ENCODE measurements at places on chromosomes 1 and 21.

GRCh38 chr1:185257950-185258208 lies 59.2 kb downstream of the IVNS1ABP start:
- no peak for DNase-seq

GRCh38 chr1:157137408-157138219 lies 581 bp downstream of the ETV3 start:
- DNase-seq, result no peak

GRCh38 chr21:41429925-41430491 lies 4.0 kb downstream of the MX1 start:
- no peak for DNase-seq

DNA sequence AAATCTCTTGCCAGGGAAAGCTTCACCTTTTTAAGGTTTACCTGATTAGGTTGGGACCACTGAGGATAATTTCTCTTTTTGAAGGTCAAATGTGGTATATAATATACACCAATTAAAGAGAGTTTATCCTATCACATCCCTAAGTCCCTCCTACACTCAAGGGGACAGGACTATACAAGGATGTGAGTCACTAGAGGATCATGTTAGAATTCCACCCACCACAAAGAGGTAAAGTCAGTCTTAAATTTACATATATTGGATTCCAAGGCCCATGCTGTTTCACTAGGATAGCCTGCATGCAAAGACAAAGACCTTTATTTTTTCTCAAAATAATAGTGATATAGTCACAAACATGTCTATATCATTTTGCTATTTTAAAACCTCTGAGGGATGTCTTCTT lies 164.4 kb downstream of the GIPC2 start:
- DNase-seq, result no peak

GRCh38 chr1:204769997-204770396 lies 84.5 kb upstream of the LRRN2 start:
- no peak for DNase-seq

DNA sequence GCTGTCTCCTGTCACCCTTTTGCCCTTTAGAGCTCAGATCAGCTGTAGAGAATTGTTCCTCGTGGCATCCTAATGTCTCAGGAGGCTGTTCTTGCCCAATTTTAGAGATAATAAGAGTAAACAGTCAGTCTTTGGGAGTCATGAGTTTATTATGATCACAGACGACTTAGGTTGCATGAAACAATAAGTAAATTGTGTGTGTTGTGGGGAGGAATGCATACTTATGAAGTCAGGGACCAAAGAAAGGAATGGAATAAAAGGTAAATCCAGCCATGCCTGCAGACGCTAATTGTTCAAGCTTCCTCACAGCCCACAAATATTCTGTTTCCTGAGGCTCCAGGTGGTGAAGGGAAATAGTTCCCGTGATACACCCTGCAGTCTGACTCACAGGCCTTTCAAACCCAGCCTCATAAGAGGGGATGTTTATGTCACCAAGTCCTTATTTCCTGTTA lies 897 bp downstream of the EPHX4 start:
- DNase-seq, result peak; percentile 91

- peak; percentile 5 for DNase-seq
These were observed 235.2 kb downstream of the KCNT2 start for GRCh38 chr1:196372896-196373536.

GRCh38 chr1:227944090-227944930 lies 3.4 kb downstream of the WNT9A start:
- no peak for DNase-seq

GRCh38 chr1:202645097-202645476 lies 65.2 kb downstream of the SYT2 start:
- no peak for DNase-seq

DNA sequence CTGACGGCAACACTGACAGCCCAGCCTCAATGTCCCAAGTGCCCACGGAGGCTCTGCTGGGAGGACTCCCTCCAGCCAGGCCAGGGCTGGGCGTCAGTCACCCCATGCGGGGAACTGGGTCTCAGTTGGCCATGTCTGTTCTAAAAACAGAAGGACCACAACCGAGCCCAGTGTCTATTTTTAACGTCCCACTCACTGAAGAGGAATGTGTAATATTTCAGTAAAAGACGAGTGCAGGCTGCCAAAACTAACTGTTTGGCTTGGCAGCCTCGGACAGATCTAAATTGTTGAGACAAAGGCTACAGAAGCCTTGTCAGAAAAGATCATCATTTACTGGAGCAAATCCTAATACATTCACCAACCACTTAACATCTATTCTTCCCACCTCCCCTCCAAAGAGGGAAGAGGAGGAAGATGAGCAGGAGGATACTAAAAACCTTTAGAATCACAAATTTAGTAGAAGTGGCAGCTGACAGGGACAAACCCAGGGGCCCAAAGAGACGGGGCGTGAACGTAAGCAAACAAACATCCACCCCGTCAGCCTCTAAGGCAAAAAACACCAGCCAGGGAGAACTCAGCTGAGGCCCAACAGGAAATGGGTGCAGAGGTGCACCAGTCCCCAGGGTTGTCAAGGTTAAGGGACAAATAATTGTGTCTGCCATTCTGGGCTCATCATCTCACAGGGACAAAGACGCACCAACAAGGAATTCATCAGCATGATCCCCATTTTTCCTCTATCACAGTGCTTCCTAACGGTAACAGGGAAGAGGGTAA lies 18.7 kb downstream of the C1orf198 start:
- DNase-seq, result peak; percentile 25

DNA sequence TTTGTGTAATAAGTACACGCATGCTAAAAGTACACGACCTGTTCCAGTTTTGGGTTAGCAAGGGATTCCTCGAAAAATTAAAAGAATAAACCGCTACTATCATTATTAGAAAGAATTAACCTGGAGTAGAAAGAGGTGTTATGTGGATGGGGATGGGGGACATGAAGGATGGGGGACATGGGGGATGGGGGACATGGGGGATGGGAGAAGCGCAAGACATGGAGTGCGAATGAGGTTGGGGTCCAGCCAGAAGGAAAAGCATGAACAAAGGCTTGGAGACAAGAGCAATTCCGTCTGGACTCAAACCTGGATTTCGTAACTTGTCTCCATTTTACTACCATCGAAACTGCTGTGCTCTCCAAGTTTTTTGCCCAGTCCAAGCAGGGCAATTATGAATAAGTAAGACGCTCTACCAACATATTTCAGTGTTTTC lies 591 bp upstream of the KDM1A start:
- DNase-seq, result no peak

- DNase-seq, result no peak
These were observed 11.2 kb downstream of the FNBP1L start for GRCh38 chr1:93459126-93459525.

DNA sequence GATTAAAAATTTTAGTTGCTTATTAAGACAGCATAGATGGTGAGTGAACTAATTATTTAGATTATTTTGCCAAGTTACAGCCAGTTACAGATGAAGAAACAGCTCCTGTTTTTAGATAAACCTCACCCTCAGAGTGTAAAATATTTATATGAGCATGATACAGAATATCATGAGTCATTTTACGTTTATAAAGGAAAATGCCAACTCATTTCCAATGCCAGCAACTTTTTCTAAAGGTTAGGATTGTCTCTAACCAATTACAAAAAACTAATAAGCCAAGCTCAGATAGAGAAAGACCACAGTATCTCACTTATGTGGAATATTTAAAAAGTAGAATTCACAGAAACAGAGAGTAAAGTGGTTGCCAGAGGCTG lies 590.1 kb downstream of the LTN1 start:
- DNase-seq, result no peak

- DNase-seq, result no peak
These were observed 24.6 kb upstream of the ADARB1 start for GRCh38 chr21:45049714-45050344.

DNA sequence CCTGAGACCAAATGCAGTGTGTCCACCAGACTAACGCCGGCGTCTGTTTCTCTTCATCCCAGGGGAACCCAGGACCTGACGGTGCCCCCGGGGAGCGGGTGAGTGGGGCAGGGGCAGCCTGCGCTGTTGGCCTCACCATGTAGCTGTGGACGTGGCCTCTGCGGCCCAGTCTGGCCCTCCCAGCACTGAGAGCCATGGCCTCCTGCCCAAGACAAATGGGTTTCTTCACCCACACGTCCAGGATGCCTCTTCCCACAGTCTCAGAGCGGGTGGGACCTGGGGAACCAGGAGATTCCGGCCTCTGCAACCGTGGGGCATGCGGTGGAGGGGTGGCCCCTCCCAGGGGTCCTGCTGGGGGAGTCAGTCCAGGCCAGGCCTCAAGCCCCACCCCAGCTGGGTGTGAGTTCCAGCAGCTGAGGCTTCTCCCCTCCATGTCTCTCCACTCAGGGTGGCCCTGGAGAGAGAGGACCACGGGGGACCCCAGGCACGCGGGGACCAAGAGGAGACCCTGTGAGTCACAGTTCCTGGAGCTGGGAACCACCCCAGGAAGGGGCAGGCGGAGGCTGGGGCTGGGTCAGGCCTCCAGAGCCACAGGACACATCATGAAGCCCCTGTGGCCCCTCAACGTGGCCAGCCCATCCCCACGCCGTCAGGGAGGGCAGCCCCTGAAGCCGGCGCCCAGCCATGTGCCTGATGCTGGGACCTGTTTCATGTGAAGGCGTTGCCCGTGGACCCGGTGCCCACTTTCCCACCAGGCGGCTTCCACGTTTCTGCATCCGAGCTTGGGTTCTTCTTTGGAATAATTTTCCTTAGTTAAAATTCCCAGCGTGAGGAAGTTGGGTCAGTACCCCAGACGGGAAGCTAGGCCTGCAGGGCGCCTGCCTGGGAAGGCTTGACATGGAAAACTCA lies 11.0 kb downstream of the COL6A1 start:
- DNase-seq, result no peak

GRCh38 chr1:4307468-4307845 lies 347.0 kb upstream of the AJAP1 start:
- no peak for DNase-seq

DNA sequence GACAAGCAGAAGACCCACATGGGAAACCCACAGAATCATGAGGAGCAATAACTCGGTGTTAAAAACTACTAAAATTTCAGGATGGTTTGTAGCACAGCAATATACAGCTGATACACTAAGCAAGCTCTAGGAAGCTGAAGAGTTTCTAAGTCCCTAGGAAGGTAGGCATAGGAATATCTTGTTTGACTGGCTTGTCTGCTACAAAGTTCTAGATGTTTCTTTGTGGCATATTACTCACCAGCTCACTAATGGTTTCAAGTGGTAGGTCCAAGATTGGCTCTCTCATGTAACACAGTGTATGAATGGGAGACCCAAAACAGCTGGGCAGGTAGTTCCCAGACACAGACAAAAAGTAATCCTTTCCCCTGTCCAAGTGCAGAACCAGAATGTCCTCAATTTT lies 13.3 kb upstream of the MTF1 start:
- DNase-seq, result no peak

DNA sequence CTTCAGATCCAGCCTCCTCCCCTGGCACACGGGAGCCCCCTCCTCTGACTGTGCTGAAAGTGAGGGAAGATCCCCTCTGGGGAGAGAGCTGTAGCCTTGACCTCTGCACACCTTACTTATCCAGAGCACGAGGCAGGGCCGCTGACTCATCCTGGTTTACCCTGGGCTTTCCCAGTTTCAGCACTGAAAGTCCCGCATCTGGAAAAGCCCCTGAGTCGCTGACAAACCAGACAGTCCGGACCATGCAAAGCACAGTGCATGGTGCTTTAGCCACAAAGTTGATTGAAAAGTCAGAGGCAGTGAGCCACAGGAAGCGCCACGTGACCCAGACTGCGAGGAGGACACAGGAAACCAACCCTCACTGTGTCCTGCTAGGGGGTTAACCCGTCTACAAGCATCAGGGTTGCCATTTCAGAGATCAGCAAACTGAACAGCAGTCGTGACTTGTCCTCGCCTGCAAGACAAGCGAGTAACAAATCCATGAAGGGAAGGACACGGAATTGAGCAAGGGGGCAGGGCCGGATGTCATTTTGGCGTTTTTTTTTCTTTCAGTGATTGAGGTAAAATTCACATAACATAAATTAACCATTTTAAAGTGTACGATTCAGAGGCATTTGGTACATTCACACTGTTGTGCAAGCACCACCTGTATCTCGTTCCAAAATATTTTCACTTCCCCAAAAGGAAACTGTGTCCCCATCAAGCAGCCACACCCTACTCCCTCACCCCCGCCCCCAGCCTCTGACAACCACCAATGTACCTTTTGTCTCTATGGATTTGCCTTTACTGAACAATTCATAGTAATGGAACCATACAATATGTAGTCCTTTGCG lies 19.9 kb upstream of the IFNGR2 start:
- no peak for DNase-seq

DNA sequence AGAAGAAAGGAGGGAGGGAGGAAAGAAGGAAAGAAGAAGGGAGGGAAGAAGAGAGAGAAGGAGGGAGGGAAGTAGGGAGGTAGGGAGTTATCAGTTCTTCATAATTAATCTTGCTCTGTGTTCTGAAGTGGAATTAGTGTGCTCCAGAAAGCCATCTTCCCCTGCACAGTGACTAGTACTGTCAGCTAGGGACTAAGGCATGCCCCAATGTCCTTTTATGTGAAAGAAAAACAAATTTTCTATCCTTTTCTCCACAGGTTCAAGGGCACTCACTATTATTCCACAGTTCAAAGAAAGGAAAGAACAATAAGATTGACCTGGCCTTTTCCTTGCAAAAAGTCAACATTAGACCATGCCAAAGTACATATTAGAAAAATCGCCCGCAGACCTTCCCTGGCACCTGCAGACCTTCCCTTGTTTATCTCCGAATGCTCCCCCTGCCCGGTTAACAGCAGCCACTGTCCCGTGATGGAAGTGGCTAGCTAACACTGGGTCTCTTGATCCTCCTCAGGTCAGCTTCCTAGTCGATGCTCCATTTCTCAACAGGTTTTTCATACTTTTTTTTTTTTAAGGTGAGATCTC lies 107.2 kb upstream of the EDEM3 start:
- no peak for DNase-seq

DNA sequence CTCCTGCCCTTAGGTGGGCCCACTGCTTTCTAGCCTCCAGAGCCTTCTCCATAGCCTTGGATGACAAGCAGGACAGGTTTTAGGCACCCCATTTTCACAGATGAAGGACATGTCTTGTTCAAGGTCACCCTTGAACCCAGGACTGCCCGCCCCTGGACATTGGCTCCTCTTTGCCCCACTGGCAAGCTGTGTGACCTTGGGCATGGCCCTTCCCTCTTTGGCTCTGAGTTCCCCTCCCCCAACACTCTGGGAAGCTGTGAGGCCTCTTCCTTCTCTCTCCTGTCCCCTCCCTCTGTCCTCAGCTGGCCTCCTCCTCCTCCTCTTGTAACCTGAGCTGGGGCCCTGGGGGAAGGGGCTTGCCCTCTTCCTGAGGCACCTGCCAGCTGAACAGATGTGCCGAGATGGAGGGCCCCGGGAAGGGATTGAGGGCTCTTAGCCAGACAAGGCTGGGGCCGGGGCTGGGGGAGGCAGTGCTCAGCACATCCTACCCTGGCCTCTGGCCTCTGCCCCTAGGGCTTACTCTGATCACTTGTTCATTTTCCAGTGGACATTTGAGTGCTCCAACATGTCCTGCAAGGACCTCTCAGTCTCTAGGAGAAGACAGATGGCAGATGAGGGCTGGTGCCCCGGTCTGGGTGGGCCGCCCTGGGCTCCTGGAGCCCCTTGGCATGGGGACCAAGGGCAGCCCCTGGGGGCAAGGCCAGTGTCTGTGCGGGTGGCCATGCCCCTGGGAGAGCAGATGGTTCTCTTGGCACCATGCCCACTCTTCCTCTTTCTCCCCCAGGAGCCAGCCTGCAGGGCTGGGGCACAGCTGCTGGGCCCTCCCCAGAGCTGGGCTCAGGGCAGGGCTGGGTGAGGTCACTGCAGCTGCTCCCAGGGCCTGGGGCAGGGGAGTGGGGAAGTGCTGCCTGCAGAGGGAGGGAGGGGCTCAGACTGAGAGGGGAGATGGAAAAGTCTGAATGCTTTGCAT lies 10.7 kb downstream of the FOXO6 start:
- no peak for DNase-seq
